ENCODE measurements at places on chromosomes 12 and 14.

GRCh38 chr12:77608271-77608824 lies 222.3 kb upstream of the NAV3 start:
- DNase-seq, result no peak

DNA sequence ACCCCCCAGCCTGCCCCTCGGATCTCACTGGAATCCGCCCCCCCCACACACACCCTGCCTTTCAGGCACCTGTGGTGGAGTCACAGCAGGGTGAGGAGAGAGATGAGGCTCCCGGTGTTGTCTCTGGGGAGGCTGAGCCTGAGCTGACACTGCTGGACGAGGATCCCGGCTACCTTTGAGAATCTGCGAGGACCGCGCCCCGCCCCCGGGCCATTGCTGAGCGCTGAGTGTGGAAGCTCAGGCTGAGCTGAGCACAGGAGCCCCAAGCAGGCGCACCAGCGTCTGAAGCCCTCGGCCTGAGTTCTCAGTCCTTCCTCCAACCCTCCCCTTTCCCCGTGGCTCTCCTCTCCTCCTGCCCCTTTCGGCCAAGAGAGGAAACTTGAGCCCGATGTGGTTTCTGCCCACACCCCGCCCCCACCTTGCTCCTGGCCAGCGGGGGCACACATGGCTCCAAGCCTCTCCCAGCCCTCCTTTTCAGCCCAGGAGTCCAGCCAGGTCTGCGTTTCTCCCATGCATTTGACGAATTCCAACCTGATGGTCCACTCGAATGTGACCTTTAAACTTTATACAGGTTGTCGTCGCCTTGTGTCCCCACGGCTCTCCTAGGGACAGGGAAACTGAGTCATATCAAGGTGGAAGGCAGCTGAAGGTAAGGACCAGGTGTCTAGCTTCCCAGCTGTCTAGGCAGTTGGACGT lies at the start of gene NFE2:
NFE2 (minus strand) TSS at position 284 of the 696 bp plus-strand sequence. CDS start 5,767 bp downstream, outside the sequence.
- no peak for DNase-seq

- no peak for DNase-seq
Observed at GRCh38 chr14:41957459-41957858, 350.8 kb downstream of the LRFN5 start.

DNA sequence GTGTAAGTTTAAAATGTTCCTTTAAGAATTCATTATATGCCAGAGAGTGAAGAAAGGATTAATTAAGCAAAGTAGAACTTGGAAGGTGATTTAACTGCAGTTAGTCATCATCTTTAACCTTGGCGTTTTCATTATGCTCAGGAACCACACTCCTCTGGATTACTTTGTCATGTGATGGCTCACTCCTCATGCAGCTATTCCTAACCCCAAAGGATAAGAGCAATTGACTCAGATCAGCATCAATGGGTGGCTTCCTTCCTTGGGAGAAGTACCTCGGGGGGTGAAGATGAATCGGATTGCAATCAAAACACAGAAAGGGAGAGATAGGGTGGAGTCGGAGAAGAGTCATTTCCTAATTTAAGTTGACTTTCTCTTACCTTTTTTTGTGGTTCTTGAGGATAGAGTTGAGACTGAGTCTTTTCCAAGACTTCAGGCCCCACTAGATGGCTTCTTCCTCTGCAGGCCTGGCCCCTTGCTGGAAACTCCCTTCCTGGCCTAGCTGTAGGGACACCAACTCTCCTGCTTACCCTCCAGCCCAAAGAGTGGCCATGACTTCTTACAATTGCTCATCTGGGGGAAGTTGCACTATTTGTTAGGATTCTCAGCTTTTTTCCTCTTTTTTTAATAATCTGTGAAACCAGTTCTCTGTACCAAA lies 238.6 kb upstream of the DDHD1 start:
- DNase-seq, result no peak

DNA sequence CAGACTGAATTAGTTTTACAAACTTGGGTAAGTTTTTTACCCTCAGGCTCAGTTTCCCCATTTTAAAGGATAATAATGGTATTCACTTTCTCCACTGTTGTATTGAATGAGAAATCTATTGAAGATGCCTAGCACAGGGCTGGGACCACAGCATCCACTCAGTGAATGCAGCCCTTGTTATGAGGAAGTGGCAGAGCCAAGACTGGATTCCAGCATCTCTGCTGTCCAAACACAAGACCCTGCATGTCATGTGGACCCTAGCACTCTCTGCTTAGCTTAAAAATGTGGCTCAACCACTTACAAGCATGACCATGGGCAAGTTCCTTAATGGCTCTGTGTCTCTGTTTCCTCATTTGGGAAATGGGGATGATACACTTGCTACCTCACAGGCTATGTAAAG lies 24.1 kb upstream of the TRIM9 start:
- no peak for DNase-seq

GRCh38 chr12:69580074-69580473 lies 5.2 kb upstream of the CCT2 start:
- no peak for DNase-seq

GRCh38 chr12:44101475-44101874 lies 265.6 kb downstream of the TMEM117 start:
- no peak for DNase-seq

DNA sequence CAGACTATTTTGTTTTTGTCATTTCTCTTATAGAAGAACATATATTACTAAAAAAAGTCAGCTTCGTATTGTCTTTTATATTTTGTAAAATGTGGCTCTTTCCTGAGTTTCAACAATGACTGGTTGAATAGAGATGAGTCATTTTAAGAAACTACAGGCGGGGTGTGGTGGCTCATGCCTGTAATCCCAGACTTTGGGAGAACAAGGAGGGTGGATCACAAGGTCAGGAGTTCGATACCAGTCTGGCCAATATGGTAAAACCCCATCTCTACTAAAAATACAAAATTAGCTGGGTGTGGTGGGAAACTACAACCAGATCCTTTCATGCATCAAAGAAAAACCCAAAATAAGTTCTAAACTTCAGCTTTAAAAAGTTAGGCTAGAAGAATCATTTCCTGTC lies 28.8 kb downstream of the HECTD4 start:
- no peak for DNase-seq

DNA sequence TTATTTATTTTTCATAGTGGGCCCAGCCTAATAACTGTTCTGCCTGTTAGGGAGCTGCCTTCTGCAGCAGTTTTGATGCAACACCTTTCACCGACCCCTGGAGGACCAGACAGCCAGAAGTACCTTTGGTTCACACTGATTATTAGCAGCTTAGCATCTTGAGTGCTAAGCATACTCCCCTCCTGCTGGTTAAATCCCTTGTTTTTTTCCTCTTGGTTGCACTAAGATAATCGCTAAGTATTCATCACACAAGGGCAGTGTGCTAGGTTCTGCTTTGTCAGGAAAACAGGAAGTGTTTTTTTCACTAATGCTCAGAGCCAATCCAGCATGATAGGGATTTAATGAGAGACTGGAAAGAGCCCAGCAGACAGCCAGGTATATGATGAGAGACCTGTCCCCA lies 437.0 kb downstream of the FUT8 start:
- no peak for DNase-seq

- DNase-seq, result no peak
Observed at GRCh38 chr14:60805841-60806430, 71.4 kb downstream of the MNAT1 start.

Data from NCI-H2081 treated with DMSO at 0.1 percent for 48 hours (cell line).